NCI-H1092 treated with DMSO at 0.1 percent for 48 hours (cell line): ENCODE measurements at places on chromosomes 7 and 10.

GRCh38 chr10:130263289-130263688 lies 127.1 kb downstream of the GLRX3 start:
- no peak for DNase-seq

DNA sequence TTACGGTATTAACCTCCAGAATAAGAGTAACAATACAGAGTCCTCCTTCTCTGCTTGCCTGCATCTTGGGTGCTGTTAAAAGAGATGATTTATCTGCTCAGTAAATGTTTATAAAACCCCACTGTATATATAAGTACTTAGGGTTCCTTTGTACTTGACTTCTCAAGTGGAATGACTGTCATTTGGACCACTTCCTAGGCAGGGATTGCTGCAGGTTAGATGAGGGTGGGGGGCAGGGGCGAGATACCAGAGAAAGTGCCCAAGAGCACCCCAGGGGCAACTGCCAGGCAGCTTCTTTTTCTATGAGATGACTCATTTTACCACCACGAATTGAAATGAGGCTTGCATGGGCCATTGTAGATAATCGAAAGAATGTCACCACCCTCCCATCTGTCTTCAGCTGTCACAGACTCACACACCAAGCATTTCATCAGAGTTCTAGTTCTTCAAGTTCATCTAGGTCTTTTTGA lies 421.9 kb upstream of the GALNT17 start:
- DNase-seq = no peak

- no peak for DNase-seq
These were observed 26.7 kb upstream of the SMARCD3 start for GRCh38 chr7:151274936-151275812.

- DNase-seq = peak; percentile 38
These were observed 55.7 kb upstream of the JCAD start for GRCh38 chr10:30114881-30115625.

- DNase-seq = no peak
These were observed 89.2 kb downstream of the ADCY1 start for GRCh38 chr7:45663167-45663921.

- no peak for DNase-seq
These were observed 212.3 kb upstream of the SLC26A5 start for GRCh38 chr7:103658055-103659005.

- DNase-seq = no peak
These were observed 443.5 kb downstream of the DNAJB6 start for GRCh38 chr7:157780312-157780711.

GRCh38 chr10:31075434-31075833 lies 43.8 kb upstream of the ZNF438 start:
- DNase-seq = no peak

- DNase-seq = no peak
These were observed 210.0 kb upstream of the LYZL1 start for GRCh38 chr10:29078919-29079318.

DNA sequence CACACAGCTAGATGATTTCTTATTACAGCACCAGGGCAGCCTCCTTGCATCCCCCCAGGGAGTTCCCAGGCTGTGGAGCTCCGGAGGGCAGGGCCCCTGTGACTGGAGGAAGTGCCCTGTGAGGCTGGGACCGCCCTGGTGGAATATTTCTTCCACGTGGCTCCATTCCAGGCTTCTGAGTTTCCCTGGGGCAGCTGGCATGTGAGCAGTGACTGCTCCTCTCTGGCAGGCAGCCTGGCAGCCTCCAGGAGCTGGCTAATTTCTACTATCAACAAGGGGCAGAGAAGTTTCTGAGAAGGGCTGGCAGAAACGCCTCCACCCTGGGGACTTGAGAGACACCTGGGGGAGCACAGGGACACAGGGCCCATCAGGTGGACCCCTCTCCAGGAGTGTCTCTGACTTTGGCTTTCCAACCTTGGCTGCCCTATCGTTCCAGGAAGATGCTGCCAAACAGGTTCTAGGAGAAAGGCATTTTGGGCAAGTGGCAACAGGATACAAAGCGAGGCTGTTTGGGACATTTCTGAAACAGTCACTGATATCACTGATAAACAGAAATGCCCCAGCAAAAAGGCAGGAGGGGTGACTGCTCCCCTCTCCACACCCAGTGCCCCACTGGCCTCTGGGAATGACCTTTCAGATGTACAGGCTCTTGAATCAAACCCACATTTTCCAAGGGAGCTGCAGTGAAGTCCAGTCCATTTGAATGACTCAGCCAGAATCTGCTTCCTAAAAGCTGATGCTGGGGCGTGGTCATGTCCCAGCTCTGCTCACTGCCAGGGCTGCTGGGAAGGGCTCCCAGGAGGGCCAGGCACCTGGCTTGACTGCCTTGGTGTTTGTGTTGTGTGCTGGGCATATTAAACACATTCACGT lies 16.1 kb downstream of the MYOF start:
- peak; percentile 32 for DNase-seq

GRCh38 chr7:105306298-105306748 lies 82.4 kb downstream of the SRPK2 start:
- DNase-seq = peak; percentile 35

DNA sequence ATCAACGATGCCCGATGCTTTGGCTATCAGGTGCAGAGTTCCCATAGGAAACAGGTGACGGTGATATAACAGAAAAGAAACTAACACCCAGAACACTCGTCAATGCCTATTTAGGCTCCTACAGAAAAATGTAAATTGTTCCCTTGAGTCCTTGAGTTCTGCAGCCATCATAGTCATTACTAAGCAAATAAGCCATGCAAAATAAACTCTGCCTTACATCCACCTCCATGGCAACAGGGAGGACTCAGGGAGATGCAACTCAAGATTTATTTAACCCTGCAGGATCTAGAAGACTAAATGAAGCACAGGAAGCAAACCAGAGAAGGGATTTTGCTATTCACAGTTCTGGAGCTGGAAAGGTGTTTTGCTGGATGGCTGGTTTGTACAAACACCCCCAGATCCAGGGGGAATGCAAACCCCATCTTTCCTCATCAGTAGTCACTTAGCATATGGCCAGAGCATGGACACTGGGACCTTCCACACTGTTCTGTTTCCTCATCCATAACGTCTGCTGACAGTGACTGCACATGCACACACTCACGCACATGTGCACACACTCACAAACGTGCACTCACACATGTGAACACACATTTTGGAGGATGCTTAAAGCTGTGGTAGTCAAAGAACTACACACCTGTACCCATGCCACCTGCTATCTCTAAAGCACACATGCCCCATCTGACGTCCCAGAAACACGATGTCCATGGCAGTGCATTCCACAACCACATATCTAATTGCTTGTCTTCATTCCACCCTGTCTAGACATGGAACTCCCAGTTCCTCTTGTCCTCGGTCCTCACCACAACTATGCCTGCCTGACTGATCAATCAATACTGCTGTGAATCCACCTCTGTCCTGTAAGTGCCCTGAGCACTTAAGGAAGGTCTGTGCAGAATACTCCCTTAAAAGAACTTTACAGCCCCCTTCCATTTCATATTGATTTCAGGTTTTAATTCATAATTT lies 178.2 kb downstream of the COBL start:
- DNase-seq = peak; percentile 93

- DNase-seq = no peak
These were observed 250.8 kb downstream of the ELFN1 start for GRCh38 chr7:1920881-1921280.

DNA sequence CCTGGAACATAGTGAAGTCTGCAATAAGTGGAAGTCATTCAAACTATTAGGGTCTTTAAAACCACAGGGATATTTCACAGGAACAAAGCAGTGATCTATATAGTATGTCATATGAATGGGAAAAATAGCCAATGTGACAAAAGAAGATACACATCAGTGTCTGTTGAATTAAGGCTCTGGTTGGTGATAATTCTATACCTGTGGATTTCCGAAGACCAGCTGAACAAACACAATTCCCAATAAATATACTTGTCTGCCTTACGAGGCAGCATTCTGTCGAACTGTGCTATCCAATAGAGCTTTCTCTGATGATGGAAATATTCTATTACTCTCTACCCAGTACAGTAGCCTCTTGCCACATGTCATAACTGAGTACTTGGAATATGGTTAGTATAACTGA lies 55.9 kb upstream of the CAV2 start:
- DNase-seq = peak; percentile 15

- DNase-seq = no peak
These were observed 13.7 kb upstream of the WAPL start for GRCh38 chr10:86535132-86535882.

DNA sequence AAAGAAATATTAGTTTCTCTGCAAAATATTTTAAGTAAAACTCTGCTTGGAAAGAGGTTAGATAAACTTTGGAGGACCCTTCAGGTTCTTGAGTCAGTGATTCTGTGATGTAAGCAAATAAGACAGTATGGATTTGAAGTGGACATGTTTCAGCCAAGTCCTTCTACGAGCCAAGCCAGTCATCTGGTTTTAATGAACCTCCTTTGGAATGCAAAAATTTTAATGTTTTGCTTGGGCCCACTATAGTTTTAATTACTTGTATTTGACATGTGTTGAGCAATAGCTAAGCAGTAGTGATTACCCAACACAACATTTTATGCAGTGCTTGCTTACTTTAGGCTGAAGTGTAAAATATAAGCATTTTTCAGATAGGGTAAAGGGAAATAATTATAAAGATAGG lies 296.3 kb upstream of the SEMA3D start:
- DNase-seq = no peak
